ENCODE measurements at places on chromosomes 16 and 17.
A peak's percentile ranks its signal among the peaks of the same experiment; 100 is the strongest.

DNA sequence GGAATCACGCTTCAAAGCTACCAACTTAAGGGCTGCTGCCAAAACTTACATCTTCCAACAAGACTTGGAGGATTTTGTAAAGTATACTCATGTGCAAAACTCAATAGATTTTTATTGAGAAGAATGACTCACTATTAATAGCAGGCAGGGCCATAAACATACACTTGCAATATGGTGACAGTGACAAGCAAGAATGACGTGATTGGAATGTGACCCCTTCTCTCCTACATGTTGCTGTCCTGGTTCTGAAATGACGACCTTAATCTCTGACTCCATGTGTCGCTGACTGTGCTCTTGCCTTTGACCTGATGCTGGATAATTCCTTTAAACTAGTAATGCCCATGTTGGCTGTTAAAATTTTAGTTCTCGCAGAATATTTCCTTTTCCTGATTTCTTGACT, 174.5 kb downstream of the PARN start:
- peak; percentile 26 for DNase-seq

DNA sequence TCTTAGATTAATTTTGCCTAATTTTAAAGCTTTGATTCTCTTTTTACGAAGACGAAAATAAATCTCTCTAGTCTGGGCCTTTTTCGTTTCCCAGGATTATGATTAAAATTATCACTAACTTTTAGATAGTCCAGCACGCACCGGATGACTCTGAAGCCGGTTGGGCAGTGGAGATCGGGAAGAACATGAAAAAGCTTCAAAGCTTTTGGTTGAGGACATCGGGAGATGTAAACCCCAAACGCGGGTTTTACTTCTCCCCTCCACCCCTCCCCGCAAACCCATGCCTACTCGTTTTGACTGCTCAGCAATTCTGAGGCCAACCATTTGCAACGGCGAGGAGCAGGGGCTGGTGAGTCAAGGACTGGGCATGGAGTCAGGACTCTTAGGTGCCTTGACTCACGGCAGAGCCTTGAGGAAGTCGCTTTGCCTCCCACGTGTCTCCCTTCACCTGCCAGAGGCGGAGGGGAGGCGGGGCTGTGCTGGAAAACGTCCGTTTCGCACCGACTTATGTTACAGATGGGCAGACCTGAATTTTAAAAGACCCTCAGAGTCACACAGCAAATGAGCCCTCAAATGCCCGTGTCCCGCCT, 989 bp upstream of the DUSP14 start:
- DNase-seq = peak; percentile 88

GRCh38 chr16:55152875-55153390, 171.1 kb upstream of the IRX6 start:
- DNase-seq = no peak

GRCh38 chr17:80851277-80851925, 140.2 kb upstream of the CHMP6 start:
- no peak for DNase-seq

DNA sequence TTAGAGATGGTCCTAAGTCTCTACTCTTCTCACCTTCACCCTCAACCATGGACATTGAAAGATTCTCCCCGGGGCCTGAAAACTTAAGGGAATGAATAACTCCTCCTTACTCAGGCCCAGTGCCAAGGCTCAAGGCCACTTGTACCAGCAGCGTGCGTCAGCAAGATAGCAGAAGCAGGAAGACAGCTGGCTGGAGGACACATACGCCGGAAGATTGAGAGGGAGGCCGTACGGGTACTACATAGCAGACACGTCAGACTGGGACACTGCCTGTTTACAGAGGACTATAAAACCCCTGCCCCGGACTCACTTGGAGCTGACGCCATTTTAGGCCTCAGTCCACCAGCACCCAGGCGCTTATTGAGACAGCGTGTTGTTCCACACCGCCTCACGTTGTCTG, 75.8 kb upstream of the MED13 start:
- DNase-seq = no peak

DNA sequence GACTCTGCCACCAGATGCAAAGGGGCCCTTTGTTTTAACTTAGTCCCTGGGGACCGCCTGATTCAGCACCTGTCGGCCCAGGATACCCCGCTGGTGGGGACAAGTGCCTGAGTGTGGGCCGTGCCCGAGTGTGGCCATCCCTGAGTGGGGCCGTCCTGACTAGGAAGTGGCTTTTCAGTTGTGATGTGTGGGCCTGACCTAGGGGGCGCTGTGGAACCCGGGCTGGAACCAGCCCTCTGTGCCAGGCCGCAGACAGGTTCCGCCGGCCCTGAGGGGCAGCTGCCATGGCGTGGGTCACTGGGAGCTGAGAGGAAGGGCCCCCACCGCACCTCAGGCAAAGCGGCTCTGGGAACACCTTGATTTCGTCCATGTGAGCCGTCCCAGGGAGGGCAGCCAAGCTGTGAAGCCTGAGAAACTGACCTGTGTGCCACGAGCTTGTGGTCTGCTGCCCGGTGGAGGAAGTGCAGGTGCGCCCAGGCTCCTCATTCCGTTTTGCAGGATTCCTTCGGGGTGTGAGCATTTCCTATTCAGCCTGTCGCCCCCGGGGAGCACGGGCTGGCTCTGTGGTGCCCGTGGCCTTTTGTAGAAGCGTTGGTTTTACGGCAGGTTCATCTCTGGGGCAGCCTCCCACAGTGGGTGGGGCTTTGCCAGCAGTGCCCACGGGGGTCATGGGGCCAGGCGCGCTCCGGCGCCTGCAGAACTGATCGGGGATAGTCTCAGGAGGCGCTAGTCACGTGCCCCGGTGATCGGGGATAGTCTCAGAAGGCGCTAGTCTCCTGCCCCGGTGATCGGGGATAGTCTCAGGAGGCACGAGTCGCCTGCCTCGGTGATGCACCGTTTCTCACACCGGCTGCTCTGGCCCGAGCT, 5.3 kb downstream of the RPL13 start:
- DNase-seq = no peak

DNA sequence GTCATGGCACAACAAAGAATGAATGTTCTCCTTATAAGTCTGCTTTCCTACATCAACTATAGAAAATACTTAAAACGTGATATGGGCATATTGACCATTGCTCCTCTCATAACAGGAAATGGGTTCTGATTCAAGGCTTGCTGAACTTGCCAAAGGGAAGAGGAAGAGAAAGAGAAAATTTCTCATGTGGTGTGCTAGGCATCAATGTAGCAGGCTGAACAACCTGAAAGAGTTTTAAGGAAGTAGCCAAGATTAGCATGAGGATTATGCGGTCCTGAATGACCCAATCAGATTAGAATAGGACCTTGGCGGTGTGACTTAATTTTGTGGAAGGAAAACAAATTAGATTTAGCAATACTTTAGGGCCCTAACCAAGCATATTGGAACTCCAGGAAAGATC, 617.7 kb upstream of the CDH11 start:
- no peak for DNase-seq

DNA sequence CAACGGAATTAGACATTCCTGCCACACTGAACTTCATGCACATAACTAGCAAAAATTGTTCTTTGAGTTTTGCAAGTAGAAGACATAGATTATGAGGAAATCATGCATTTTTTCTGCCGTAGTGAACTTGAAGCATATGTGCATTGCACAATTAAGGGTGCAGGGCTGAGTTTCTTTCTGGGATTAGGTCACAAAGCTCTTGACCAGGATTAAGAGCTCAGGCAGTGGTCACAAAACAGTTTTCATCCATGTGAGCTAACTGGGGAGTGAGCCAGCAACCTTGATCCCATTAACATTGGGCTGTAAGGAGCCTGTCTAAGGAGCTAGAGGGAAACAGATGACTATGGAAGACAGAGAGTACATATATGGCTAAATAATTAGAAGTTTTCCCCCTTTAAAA, 143.7 kb downstream of the PMP22 start:
- no peak for DNase-seq

GRCh38 chr17:78291944-78292910, 60.8 kb downstream of the TMEM235 start:
- no peak for DNase-seq
